ENCODE measurements at places on chromosomes 7 and 10.

DNA sequence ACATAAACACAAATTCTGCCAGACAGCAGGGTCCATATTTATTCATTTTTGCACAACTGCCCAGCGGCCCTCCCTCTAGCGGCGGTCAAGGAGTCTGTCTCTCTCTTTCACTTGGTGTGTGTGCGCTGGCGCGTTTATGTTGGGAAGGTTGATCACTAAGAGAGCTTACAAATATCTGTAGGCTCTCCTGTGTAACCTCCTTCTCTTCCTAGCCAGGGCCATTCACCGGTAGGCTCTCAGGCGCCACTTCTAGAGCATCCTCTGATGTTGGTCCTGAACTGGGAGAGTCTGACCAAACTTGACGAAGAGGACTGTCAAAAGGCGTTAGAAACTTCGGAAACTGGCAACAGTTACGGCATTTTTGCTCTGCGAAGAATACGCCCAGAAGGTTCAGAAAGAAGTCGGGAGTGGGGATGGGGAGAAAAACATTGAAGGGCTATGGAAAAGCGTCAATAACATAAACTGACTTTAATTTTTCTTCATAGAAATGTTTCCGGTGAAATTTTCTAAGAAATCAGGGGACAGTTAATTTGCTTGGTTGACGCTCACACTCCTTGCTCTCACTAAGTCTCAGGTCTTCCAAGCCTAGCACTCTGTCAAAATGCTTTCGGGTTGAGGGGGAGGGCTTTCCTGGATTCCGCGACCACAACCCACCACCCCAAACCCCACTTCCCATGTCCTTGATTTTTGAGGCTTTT, 731.1 kb downstream of the ZWINT start:
- peak; percentile 7 for DNase-seq

DNA sequence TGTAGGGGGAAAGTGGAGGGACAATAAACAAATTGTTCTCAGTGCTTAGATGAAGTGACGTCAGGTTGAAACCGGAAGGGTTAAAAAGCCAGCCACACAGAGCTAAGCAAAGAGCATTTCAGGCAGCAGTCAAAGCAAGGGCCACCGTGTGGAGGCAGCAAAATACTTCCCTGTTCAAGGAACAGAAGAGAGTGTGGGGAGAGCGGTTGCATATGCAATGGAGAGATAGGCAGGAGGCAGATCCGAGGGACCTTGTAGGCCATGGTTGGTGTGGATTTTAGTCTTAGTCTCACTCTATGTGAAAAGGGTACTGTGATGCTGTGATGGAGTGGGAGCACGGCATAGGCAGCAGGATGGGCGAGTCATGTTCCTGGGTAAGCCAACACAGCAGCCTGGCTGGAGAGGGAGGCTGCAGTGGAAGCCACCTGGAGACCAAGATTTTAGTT, 3.8 kb upstream of the STN1 start:
- peak; percentile 59 for DNase-seq

DNA sequence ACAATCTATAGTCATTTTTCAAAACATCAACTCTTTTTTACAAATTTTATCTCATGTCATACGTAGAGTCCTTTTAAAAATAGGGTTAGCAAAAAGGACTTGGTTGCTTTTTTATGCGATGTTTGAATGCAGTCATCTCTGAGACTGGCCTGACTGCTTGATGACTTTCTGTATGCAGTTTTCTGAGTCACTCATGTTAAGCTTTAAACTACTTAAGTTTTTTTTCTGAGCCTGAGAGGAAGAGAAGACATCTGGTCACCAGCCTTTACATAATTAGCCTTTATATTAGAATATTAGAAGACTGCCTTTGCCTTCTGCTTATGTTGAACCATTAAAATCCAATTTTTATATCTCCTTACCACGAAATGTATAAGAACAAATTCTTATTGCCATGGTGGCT, 834.4 kb upstream of the MBL2 start:
- DNase-seq, result no peak

DNA sequence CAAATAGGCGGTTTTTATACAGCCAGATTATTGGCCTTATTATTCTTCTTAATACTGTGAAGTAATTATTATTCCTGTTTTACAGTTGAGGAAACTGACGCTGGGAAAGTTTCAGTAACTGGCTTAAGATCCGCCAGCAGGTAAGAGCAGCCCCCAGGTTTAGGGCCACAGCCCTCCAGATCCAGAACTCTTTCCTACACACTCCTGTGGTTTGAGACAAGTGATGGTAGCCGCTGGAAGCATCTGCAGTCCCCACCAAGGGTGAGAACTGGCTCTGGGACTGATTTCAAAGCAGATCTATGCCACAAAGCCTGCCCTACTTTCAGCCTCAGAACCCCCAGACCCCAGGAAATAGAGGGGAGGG, 3.0 kb upstream of the UNC5B start:
- DNase-seq, result no peak

GRCh38 chr7:17150018-17150417, 148.4 kb upstream of the AHR start:
- no peak for DNase-seq

- DNase-seq, result no peak
Observed at GRCh38 chr7:68730964-68731363, 867.3 kb upstream of the AUTS2 start.

- DNase-seq, result no peak
Observed at GRCh38 chr7:29987811-29988317, 1.7 kb downstream of the SCRN1 start.

GRCh38 chr10:89399956-89400355, 7.5 kb downstream of the IFIT1 start:
- DNase-seq, result no peak

Data from activated CD4-positive, alpha-beta T cell treated with anti-CD3 and anti-CD28 coated beads for 48 hours (primary cell).